Naive thymus-derived CD8-positive, alpha-beta T cell (primary cell): ENCODE measurements at places on chromosomes 3 and 15.

GRCh38 chr3:98540346-98540745 is 8.6 kb downstream of the GPR15 start:
- no peak overlapping the region for H3K27ac ChIP-seq
- DNase-seq = no peak
- H3K4me3 ChIP-seq = no peak overlapping the region

- H3K27me3 ChIP-seq = no peaks in the 10 kb centered on the region
- no peak overlapping the region for H3K27ac ChIP-seq
- H3K4me3 ChIP-seq = no peak overlapping the region
- H3K36me3 ChIP-seq = no peaks in the 10 kb centered on the region
These were observed 135.1 kb downstream of the CTNNB1 start for GRCh38 chr3:41334426-41334825.

GRCh38 chr15:37880009-37880834 is 54.2 kb upstream of the TMCO5A start:
- H3K4me1 ChIP-seq = no peaks in the 10 kb centered on the region
- no peak overlapping the region for H3K4me3 ChIP-seq
- H3K36me3 ChIP-seq = no peaks in the 10 kb centered on the region
- peaks cover 17% of the 10 kb centered on the region for H3K27me3 ChIP-seq

GRCh38 chr15:73582851-73583379 is 50.3 kb downstream of the NPTN start:
- peaks cover 32% of the 10 kb centered on the region for H3K36me3 ChIP-seq
- H3K27me3 ChIP-seq = no peaks in the 10 kb centered on the region
- H3K27ac ChIP-seq = no peak overlapping the region
- no peak overlapping the region for H3K4me3 ChIP-seq

DNA sequence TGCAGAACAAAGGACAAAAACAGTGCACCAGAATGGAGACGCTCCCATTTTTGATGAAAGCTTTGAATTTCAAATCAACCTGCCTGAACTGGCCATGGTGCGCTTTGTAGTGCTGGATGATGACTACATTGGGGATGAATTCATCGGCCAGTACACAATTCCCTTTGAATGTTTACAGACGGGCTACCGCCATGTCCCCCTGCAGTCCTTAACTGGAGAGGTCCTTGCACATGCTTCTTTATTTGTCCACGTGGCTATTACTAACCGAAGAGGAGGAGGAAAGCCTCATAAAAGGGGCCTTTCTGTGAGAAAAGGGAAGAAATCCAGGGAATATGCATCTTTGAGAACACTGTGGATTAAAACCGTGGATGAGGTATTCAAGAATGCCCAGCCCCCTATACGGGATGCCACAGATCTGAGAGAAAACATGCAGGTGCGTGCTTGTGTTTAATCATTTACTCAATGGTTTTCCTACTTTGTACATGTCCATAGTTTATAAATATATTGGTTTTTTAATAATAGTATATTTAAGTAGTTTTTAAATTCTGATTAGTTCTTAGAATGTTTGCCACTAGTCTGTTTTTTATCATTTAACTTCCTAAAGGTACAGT is 127.1 kb downstream of the PLCL2 start:
- peaks cover 18% of the 10 kb centered on the region for H3K4me1 ChIP-seq
- H3K4me3 ChIP-seq = no peak overlapping the region
- no peaks in the 10 kb centered on the region for H3K27me3 ChIP-seq
- no peak overlapping the region for H3K27ac ChIP-seq
- peaks cover 4% of the 10 kb centered on the region for H3K36me3 ChIP-seq

DNA sequence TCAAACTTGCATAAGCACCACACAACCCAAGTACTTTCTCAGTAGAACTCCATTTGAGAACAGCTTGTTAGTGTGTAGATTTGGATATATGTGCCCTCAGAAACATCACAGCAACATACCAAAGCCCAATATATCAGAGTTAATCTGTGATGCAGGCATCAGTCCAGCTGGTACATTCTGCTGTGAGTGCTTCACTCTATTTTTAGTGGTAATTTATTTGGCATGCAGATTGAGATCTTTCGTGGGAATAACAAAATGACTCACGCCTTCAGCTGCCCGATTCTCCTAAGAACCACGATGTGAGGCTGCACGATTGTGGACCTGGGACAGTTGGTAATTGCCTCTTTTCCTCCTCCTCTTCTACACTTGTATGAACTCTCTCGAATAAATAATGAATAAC is 730.7 kb downstream of the SQOR start:
- H3K27ac ChIP-seq = no peak overlapping the region
- H3K36me3 ChIP-seq = no peaks in the 10 kb centered on the region

DNA sequence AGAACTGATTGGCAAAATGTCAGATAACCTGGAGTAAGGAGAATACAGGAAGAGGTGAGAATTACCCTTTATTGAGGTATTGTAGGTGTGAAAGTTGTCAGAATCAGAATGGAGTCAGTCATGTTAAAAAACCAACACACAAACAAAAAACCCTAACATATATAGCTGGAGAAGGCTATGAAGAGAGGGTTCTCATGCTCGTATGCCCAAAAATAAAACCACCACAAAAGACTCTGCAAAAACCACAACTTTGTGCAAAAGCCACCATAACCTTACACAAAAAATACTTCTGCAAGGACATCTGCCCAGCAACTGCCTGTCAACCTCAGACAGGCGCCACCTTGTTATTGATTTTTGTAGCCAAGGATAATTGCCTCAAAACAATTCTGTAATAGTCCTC is 136.0 kb downstream of the CD47 start:
- H3K27me3 ChIP-seq = no peaks in the 10 kb centered on the region
- no peak overlapping the region for H3K27ac ChIP-seq
- peaks cover 22% of the 10 kb centered on the region for H3K4me1 ChIP-seq
- no peak overlapping the region for H3K4me3 ChIP-seq
- H3K36me3 ChIP-seq = peaks cover 3% of the 10 kb centered on the region
- DNase-seq = no peak

DNA sequence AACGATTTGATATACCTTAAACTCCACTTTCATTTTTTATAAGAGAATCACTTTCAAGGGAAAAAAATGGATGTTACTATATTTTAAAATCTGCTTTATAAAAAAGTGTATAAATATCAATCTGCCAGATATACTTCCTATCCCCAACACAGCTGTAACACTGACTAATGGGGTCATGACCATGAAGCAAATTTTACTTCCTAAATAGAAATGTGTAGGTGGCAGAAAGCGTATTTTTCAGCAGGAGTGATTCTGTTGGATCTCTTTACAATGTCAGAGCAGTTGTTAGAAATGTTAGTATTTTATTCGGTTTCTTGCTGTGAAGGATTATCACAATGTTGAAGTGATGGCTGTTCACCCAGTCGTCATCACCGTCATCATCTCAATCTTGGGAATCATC is 5.5 kb upstream of the C15orf40 start:
- no peak overlapping the region for H3K4me3 ChIP-seq
- peaks cover 46% of the 10 kb centered on the region for H3K36me3 ChIP-seq
- H3K4me1 ChIP-seq = peaks cover 23% of the 10 kb centered on the region
- no peak overlapping the region for H3K27ac ChIP-seq
- no peaks in the 10 kb centered on the region for H3K27me3 ChIP-seq

- H3K27ac ChIP-seq = no peak overlapping the region
- H3K36me3 ChIP-seq = no peaks in the 10 kb centered on the region
- DNase-seq = no peak
- no peaks in the 10 kb centered on the region for H3K27me3 ChIP-seq
- H3K4me1 ChIP-seq = peaks cover 4% of the 10 kb centered on the region
- no peak overlapping the region for H3K4me3 ChIP-seq
These were observed 495.9 kb upstream of the NECTIN3 start for GRCh38 chr3:110575702-110576101.

- H3K27ac ChIP-seq = no peak overlapping the region
- H3K4me1 ChIP-seq = no peaks in the 10 kb centered on the region
- no peak overlapping the region for H3K4me3 ChIP-seq
- DNase-seq = no peak
These were observed 1001.4 kb downstream of the SQOR start for GRCh38 chr15:46636206-46636605.

DNA sequence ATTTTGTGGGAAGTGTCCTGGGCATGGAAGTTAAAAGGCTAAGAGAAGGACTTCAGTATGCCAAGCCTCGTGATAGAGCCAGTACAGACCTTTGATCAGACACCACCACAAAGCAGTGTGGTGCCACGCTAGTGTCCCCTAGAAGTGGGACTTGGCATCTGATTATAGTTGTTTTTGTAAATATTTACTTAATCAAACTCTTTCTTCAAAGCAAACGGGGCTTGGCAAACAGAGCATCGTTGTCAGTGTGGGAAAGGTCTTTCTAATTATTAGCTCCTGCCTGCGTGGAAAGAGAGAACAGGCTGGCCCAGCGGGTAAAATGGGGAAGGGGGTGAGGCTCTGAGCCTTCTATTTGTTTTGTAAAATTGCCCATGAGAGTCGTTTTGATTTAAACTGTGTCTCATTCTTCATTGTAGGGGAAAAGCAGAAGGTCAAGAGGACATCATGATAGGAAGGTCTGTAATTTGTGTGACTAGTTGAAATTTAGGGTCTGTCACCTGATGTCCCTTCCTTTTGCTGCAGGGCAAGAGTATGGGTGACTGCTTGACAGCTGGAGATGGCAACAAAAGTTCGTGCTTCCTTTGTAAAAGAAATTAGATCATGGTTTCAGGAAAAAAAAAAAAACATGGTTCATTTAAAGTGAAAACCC is 105.0 kb downstream of the IQCH start:
- no peak for DNase-seq
- H3K4me3 ChIP-seq = no peak overlapping the region
- no peaks in the 10 kb centered on the region for H3K4me1 ChIP-seq

DNA sequence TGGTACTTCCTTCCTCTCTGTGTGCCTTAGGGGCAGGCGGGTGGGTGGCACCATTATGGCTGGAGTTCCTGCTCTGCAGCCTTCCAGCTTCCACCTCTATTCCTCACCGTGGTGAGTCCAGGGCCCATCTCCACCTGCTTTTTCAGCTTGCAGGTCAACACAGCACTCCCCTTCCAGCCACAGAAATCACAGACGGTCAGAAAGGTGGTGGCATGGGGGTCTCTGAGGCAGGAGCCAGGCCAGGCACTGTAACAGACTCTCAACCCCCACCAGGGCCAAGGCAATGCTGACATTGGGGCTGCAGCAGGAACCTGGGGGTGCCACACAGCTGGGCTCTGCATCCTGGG is 16.6 kb downstream of the KLF15 start:
- no peaks in the 10 kb centered on the region for H3K36me3 ChIP-seq
- peaks cover 34% of the 10 kb centered on the region for H3K27me3 ChIP-seq
- H3K4me3 ChIP-seq = no peak overlapping the region
- DNase-seq = no peak
